H1 (cell line): ENCODE measurements at places on chromosomes 5 and 9. TPM values are rescaled to one million over a fixed set of nuclear protein-coding genes. Genes with fewer than 3 reads are reported as not detected.
A peak's percentile ranks its signal among the peaks of the same experiment; 100 is the strongest.

DNA sequence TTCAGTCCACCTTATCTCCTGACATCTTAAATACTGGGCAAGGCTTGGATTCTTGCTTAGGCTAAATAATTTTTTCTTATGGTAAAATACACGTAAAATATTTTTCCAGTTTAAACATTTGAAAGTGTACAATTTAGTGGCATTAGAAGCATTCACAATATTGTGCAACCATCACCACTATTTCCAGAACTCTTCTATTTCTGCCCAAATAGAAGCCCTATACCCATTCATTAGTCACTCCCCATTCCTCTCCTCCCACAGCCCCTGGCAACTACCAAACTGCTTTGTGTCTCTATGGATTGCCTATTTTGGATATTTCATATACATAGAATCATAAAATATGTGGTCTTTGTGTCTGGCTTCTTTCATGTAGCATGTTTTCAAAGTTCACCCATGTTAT, 57.6 kb downstream of the IL31RA start:
- H3K27me3 ChIP-seq, result no peaks in the 10 kb centered on the region; the same call in 1 of the 2 replicates
- no peaks in the 10 kb centered on the region for H3K36me3 ChIP-seq
- DNase-seq, result no peak
- H3K27ac ChIP-seq, result no peak overlapping the region
- H3K4me1 ChIP-seq, result no peaks in the 10 kb centered on the region

DNA sequence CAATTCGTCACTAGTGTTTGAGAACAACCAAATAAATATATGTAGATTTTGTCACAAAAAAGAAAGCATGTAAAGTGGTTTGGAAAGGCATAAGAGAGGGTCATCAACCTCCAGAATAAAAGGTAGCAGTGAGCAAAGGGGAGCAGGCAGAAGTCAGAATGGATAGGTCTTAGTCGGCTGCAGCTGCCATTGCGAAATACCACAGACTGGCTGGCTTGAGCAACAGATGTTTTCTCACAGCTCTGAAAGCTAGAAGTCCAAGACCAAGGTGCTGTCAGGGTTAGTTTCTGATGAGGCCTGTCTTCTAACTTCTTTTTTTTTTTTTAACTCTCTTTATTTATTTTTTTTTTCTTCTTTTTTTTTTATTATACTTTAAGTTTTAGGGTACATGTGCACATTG, 208.1 kb upstream of the PIK3R1 start:
- DNase-seq, result no peak
- no peaks in the 10 kb centered on the region for H3K27me3 ChIP-seq
- H3K4me1 ChIP-seq, result no peaks in the 10 kb centered on the region
- H3K36me3 ChIP-seq, result no peaks in the 10 kb centered on the region
- H3K4me3 ChIP-seq, result no peak overlapping the region

DNA sequence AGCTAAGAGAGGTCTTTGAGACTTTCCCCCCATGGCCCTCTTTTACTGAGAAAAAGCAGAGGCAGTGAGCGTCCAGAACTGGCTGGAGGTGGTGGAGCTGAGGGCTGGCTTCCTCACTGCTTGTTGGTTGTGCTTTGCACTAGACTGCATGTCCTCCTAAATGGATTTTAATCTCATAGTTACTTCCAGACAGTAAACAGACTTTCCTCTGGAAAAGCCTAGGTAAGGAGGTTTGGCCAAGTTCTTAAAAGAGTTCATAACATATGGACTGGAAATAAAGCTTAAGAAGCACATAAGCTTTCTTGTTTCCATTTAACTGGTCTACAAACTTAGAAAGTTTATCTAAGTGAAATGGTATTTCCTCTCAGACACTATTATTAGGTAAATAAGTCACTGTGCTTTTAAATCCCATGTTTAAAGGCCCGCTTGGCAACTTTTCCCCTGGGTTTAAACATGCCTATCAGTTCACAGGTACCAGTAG, 2.0 kb downstream of the ASPN start:
- H3K4me3 ChIP-seq, result no peak overlapping the region
- no peak overlapping the region for H3K27ac ChIP-seq
- no peak for DNase-seq
- peaks cover 6% of the 10 kb centered on the region for H3K4me1 ChIP-seq

DNA sequence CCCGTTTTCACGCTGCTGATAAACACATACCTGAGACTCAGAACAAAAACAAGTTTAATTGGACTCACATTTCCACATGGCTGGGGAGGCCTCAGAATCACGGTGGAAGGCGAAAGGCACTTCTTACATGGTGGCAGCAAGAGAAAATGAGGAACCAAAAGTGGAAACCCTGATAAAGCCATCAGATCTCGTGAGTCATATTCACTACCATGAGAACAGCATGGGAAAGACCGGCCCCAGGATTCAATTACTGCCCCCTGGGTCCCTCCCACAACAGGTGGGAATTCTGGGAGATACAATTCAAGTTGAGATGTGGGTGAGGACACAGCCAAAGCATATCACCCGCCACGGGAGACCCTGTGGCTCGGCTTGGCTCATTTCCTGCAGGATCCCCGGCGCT, 20.2 kb downstream of the EXD3 start:
- no peak overlapping the region for H3K4me3 ChIP-seq
- H3K36me3 ChIP-seq, result no peaks in the 10 kb centered on the region
- no peak for DNase-seq
- H3K27ac ChIP-seq, result no peak overlapping the region

DNA sequence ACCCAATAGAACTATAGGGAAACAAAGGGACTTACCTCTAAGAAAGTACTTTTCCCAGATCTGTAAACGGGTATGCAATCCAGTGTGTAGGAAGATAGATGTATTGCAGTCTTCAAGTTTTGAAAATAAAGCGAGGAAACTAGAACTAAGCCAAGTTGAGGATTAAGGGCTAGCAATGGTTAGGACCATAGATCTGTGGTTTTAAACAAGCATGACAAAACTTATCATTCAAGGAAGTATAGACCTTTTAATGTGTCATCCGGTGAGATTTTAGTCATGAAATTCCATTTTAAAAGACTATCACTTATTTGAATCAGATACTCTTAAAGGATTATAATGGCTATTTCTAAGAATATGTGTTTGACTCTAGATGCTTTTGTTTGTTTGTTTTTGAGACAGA, 20.5 kb downstream of the CD274 start:
- no peaks in the 10 kb centered on the region for H3K27me3 ChIP-seq
- DNase-seq, result no peak
- H3K27ac ChIP-seq, result no peak overlapping the region
- H3K36me3 ChIP-seq, result no peaks in the 10 kb centered on the region
- H3K4me1 ChIP-seq, result no peaks in the 10 kb centered on the region

ACOT12 gene
- 0.29 and 0.31 TPM in 2 replicates for polyA plus RNA-seq

DNA sequence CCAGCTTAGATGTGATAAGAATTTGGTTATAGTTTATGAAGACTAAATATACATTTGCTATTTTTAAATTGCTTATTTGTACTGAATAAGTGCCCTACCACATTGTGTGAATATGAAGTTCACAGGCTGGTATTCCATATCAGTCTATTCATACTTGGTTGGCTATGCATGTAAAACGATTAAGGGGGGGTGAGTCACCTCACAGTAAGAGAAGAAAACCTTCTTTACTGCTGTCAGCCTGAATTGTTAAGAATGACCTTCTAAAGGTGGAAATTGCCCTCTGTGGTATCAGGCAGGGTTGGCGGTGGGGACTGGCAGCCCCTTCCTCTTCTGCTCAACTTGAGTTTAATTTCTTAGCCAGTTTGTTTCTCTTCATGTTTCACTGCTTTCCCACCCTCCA, 127.0 kb upstream of the RPS23 start:
- H3K27ac ChIP-seq, result no peak overlapping the region
- DNase-seq, result no peak
- no peaks in the 10 kb centered on the region; the same call in 1 of the 2 replicates for H3K36me3 ChIP-seq
- H3K27me3 ChIP-seq, result no peaks in the 10 kb centered on the region
- no peak overlapping the region for H3K4me3 ChIP-seq
- peaks cover 11% of the 10 kb centered on the region; the same call in 1 of the 2 replicates for H3K4me1 ChIP-seq

ASS1 gene
- 296 and 298 TPM in 2 replicates for polyA plus RNA-seq

SNCB gene
- polyA plus RNA-seq, result 4.2 and 8.9 TPM in 2 replicates

PRDM9 gene
- not detected in 2 replicates for polyA plus RNA-seq

TAF11L10 gene
- not detected in 2 replicates for polyA plus RNA-seq

DNA sequence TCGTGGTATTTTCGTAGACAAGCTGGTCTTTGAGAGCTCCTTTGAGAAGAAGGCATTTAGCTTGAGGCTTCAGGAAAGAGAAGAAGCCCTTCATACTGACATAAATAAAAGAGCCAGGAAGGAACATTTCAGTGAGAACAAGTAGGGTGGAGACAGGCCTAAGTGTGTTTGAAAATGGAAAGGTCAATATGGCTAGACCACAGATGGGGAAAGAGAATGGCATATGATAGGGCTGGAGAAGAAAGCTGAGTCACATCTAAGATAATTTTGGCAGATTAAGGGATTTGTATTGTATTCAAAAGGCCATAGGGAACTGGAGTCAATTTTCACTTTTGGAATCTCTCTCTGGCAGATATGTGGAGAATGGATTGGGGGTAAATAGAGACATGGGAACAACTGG, 374.9 kb downstream of the TMEM38B start:
- DNase-seq, result no peak
- no peaks in the 10 kb centered on the region for H3K4me1 ChIP-seq
- no peaks in the 10 kb centered on the region for H3K36me3 ChIP-seq
- H3K27ac ChIP-seq, result no peak overlapping the region
- H3K4me3 ChIP-seq, result no peak overlapping the region
- H3K27me3 ChIP-seq, result no peaks in the 10 kb centered on the region

- no peak overlapping the region for H3K27ac ChIP-seq
- H3K4me1 ChIP-seq, result no peaks in the 10 kb centered on the region
- H3K36me3 ChIP-seq, result no peaks in the 10 kb centered on the region
Measured at GRCh38 chr5:156174225-156174624, 152.7 kb upstream of the SGCD start.

- H3K27ac ChIP-seq, result no peak overlapping the region
- H3K4me1 ChIP-seq, result peaks cover 2% of the 10 kb centered on the region; the same call in 1 of the 2 replicates
- no peaks in the 10 kb centered on the region for H3K27me3 ChIP-seq
- H3K4me3 ChIP-seq, result no peak overlapping the region
Measured at GRCh38 chr5:115098041-115098702, 71.5 kb downstream of the TRIM36 start.

SPAAR gene
- 0.27 and 0.33 TPM in 2 replicates for polyA plus RNA-seq

FREM1 gene
- 2.3 and 3.1 TPM in 2 replicates for polyA plus RNA-seq

DNA sequence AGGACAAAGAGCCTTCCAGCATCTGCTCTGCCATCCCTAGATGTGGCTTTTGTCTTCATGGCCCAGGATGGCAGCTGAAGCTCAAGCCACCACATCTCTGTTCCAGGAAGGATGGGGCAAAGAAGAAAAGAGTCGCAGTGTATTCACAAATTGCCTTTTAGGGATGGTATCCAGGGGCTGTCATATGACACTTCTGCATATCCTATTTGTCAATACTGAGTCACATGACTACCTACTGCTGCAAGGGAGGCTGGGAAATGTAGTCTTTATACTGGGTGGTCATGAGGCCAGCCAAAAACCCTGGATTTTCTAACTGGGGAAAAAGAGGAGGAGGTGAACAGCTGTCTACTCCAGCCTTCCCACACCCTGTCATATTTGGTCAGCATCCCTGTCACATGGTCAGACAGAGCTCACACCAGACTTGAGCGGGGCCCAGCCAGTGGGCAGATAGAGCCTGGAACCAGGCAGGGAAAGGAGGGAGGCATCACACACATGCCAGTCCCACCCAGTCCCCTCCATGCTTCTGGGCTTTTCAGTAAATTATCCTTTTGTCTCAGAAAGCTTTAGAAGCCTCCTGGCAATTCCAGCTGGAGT, 52.0 kb downstream of the OLFM1 start:
- peaks cover 9% of the 10 kb centered on the region for H3K4me1 ChIP-seq
- no peaks in the 10 kb centered on the region for H3K36me3 ChIP-seq
- DNase-seq, result no peak
- no peak overlapping the region for H3K4me3 ChIP-seq

PCDHA13 gene
- polyA plus RNA-seq, result 1.3 and 1.4 TPM in 2 replicates

- no peak for DNase-seq
- H3K27ac ChIP-seq, result no peak overlapping the region
- no peak overlapping the region for H3K4me3 ChIP-seq
- H3K27me3 ChIP-seq, result no peaks in the 10 kb centered on the region
- no peaks in the 10 kb centered on the region for H3K4me1 ChIP-seq
- H3K36me3 ChIP-seq, result no peaks in the 10 kb centered on the region
Measured at GRCh38 chr9:95373782-95374487, 56.4 kb upstream of the FANCC start.

DNA sequence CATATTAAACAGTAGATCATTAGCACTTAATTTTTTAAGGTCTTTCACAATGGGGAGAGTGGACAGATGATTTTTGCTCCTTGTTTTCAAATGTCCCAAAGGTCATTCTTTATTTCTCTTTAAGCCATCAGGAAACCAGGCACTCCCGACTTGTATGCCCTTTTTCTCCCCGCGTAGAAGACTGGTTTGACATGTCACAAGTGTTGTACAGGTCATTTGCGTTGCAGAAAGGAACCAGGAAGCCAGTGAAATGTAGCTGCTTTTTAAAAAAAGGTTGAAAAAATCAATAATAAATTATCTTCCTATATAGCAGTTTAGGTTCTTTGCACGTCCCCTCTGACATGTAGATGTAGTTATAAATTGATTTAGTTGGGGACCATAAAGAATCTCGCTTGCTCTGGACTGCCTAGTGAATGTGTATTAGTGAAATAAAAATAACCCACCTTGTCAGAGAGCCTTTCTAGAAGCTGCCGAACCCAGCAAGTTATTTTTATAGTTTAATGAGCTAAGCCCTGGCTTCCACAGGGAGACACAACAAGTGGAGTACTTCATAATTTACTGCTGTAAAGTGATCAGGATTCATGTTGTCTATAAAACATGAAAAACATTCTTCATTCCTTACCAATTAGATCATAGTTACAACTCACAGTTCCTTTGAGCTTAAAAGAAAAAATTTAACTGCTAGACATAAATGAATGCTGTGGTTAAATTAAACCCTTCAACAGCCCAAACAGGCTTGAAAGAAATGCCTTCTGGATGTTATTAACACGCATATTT, 404.6 kb downstream of the CSNK1G3 start:
- no peak overlapping the region for H3K4me3 ChIP-seq
- no peak overlapping the region for H3K27ac ChIP-seq

CDH9 gene
- 0.57 and 1.0 TPM in 2 replicates for polyA plus RNA-seq

DMRT3 gene
- polyA plus RNA-seq, result 0.05 TPM in 1 of 2 replicates, not detected in the other

DNA sequence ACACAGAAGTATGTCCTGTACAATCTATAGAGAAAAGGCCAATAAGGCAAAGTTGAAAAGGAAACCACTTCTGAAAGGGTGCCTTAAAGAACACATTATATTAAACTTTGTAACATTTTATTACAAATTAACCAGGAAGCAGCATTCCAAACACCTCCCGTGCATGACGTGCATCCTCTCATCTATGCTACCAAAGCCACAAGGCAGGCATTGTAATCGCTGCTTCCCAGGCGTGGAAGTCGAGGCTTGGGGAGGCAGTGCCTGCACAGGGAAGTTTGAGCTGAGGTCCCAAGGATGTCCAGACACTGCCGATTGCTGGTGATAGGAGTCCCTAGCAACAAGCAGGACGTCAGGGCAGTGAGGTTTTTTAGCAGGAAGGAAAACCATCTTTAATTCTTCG, 44.3 kb upstream of the BARHL1 start:
- H3K4me1 ChIP-seq, result peaks cover 3% of the 10 kb centered on the region; the same call in 1 of the 2 replicates
- no peaks in the 10 kb centered on the region for H3K36me3 ChIP-seq
- no peak for DNase-seq

- H3K27me3 ChIP-seq, result no peaks in the 10 kb centered on the region
- no peak for DNase-seq
- H3K4me1 ChIP-seq, result 0 out of 2 replicates have a peak, but pooled peaks cover 2% of the 10 kb centered on the region
Measured at GRCh38 chr9:69218166-69218565, 44.1 kb downstream of the TJP2 start.

ADAMTSL2 gene
- 0.76 and 1.0 TPM in 2 replicates for polyA plus RNA-seq

- no peak for DNase-seq
- no peak overlapping the region for H3K27ac ChIP-seq
- peak overlapping the region; percentile 42 for H3K4me3 ChIP-seq
- peaks cover 80% of the 10 kb centered on the region for H3K27me3 ChIP-seq
Measured at GRCh38 chr5:159094745-159095144, 5.0 kb downstream of the EBF1 start.

GRCh38 chr5:179679014-179679674, 1.7 kb downstream of the CBY3 start:
- peak; percentile 89 for DNase-seq
- peaks cover 6% of the 10 kb centered on the region; the same call in 1 of the 2 replicates for H3K36me3 ChIP-seq
- peak overlapping the region; percentile 78 for H3K4me3 ChIP-seq
- H3K27ac ChIP-seq, result peak overlapping the region; percentile 42; the same call in 1 of the 2 replicates
- 0 out of 2 replicates have a peak, but pooled peaks cover 4% of the 10 kb centered on the region for H3K27me3 ChIP-seq
